ENCODE measurements at places on chromosomes 3 and 15.

DNA sequence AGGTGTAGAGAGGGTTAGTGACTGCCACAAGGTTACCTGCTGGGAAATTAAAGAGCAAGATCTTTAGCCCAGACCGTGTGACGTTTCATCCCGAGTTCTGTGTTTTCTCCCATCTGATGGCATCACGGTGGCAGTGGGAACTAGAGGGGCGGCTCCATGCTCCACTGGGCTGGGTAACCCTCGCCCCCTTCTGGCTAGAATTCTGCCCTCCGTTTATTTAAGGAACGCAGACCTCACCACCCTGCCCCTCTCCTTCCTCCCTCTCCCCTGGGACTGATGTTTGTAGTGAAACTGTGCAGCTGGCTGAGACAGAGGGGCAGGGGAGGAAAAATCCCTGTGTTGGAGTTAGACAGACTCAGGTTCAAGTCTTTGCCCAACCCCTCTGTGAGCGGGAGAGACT lies 65.6 kb downstream of the ITGA11 start:
- DNase-seq = no peak
- no peaks in the 10 kb centered on the region for H3K36me3 ChIP-seq
- H3K4me1 ChIP-seq = no peaks in the 10 kb centered on the region
- no peaks in the 10 kb centered on the region for H3K27me3 ChIP-seq
- no peak overlapping the region for H3K4me3 ChIP-seq

DNA sequence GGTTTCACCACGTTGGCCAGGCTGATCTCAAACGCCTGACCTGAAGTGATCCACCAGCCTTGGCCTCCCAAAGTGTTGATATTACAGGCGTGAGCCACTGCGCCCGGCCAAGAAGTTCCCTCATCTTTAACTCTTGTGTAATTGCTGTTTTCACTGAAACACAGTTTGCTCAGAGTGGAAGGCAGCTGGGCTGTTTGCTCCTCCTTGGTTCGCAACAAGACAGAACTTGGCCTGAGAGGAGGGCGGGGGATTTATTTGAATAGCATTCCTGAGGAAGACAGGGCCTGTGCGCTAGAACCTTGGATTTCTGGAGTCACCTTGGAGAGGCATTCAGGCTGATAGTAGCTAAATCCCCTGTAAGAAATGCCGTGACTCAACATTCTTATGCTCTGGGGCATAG lies 226.7 kb upstream of the MCTP2 start:
- H3K4me3 ChIP-seq = no peak overlapping the region
- DNase-seq = no peak
- no peaks in the 10 kb centered on the region for H3K27me3 ChIP-seq
- H3K27ac ChIP-seq = no peak overlapping the region
- H3K4me1 ChIP-seq = no peaks in the 10 kb centered on the region

DNA sequence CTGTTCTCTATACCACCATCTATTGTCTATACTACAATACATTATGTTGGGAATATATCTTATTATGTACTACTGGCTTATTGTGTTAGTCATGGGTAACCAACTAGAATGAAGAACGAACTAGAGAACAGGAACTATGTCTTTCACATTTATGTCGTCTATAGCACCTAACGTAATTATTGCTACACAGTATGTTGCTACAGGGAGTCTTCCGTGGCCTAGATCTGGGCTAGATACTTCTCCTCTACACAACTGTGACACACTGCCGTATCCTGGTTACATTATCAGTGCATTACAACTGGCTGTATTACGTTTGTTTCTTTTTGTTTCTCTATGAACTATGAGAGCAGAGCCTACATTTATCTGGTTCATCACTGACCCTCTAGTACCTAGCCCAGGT lies 34.0 kb downstream of the SCG5 start:
- H3K4me1 ChIP-seq = peaks cover 3% of the 10 kb centered on the region
- H3K4me3 ChIP-seq = no peak overlapping the region
- no peaks in the 10 kb centered on the region for H3K27me3 ChIP-seq
- H3K36me3 ChIP-seq = no peaks in the 10 kb centered on the region
- DNase-seq = no peak

DNA sequence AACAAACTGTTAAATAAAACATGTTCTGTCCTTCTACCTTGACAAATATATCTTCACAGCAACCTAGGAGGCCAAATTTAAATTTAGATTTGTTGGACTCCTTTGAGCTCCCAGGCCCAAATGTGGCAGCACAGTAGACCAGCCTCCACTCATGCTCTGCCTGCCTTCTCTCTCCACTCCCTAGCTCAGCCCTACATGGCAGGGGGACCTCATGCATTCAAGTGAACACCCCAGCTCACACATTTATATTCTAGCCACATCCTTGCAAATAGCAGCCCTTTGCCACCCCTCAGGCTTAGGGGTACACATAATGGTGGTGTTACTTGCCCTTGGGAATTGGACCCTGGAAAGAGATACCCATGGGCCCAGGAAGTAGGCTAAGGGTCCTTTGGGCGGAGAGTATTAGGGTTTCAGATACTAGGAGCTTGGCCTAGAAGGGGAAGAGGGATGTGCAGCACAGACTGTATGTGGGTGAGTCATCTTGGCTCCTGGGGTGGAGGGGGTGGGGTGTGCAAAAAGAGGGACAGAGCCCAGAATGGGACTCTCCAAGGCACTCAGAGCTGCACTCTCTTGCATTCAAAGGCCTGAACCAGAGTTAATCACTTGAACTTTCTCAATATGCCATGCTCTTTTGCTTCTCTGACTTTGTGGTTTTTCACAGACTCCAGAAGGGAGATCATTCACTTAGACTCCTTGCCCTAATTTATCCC lies 268.4 kb upstream of the ROPN1 start:
- no peak for DNase-seq
- peaks cover 17% of the 10 kb centered on the region for H3K4me1 ChIP-seq
- no peaks in the 10 kb centered on the region for H3K27me3 ChIP-seq
- H3K4me3 ChIP-seq = no peak overlapping the region
- no peak overlapping the region for H3K27ac ChIP-seq

DNA sequence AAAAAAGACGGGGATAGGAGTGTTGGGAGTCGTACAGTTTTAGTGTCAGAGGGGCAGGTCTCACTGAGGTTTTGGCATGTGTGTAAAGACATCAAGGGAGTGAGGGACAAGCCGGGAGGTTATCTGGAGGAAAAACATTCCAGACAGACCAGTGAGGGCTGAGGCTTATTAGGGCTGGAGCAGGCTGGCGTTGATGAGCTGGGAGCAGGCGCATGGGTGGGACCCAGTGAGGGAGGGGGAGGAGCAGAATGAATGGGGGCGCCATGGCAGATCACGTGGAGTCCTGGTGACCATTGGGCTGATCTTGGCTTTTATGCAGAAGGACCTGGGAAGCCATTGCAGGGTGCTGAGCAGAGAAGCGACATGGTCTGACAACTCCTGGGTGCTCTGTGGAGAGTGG lies 180.2 kb downstream of the SLCO3A1 start:
- H3K27ac ChIP-seq = no peak overlapping the region
- H3K4me1 ChIP-seq = no peaks in the 10 kb centered on the region
- no peak for DNase-seq
- H3K4me3 ChIP-seq = no peak overlapping the region
- H3K27me3 ChIP-seq = no peaks in the 10 kb centered on the region

- H3K27ac ChIP-seq = no peak overlapping the region
- no peaks in the 10 kb centered on the region for H3K36me3 ChIP-seq
- H3K27me3 ChIP-seq = no peaks in the 10 kb centered on the region
- no peak overlapping the region for H3K4me3 ChIP-seq
- H3K4me1 ChIP-seq = no peaks in the 10 kb centered on the region
These were observed 141.5 kb downstream of the ATP10A start for GRCh38 chr15:25721605-25721955.
